CD4-positive, alpha-beta T cell treated with Interferon alpha-2 for 1 hour (primary cell): ENCODE measurements at places on chromosomes 11 and 22.

GRCh38 chr22:48440176-48440575, 1387.5 kb downstream of the BRD1 start:
- no peak for DNase-seq

- DNase-seq, result no peak
These were observed 61.5 kb downstream of the MSANTD4 start for GRCh38 chr11:105960252-105961245.

GRCh38 chr22:47191671-47192650, 429.5 kb downstream of the TBC1D22A start:
- no peak for DNase-seq

GRCh38 chr11:35232891-35233330, 93.9 kb downstream of the CD44 start:
- DNase-seq, result no peak

- DNase-seq, result no peak
These were observed 126.7 kb downstream of the TEAD1 start for GRCh38 chr11:12800871-12801270.

GRCh38 chr11:64027651-64028397, 7.9 kb upstream of the FLRT1 start:
- no peak for DNase-seq

DNA sequence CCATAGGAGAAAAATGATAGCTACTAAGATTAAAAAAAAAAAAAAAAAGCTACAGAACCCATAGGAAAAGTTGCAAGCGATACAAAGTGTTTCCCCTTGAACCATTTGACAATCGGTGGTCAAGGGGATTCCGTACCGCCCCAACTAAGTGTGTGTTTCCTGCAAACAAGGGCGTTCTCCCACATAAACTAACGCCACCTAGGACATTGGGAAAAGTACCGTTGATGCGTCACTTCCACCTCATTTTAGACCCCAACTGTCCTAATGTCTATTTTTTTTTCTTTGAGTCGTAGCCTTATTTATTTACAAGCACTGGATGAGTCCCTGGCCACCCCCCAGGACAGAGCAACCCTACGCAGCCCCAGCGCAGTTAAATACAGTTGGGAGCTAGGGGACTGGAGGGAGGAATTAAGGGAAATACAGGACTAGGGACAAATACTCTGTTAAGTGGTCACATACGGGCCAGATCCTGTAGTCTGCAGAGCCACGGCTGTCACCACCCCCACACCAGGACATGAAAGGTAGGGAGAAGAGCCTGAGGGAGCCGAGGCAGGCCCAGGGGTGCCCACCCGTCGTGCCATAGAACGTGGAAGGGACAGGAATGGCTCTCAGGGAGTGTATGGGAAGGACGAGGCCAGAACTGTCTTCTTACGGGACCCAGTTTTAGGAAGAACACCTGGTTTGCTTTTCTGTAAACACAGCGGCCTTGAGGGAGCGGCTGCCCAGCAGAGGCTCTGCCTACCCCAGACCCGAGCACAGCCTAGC, 19.0 kb downstream of the EIF1AD start:
- DNase-seq, result no peak

- DNase-seq, result no peak
These were observed 105.9 kb upstream of the BDNF start for GRCh38 chr11:27806122-27806521.

DNA sequence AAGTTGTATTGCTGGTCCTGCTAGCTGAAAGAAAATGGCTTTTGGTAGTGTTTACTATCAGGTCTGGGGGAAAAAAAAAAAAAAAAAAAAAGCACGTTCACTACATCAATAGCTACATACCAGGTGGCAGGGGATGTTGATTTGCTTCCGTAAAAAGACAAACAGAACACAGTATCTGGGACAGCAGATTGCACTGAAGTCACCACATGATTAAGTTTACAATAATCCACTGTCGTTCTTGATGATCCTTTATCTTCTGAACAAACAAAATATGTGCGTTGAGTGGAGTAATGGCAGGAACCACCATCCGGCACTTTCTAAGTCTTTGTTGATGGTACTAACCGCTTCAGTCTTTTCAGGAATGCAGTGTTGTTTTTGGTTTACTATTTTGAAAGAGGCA, 48.7 kb downstream of the DDX6 start:
- DNase-seq, result no peak

DNA sequence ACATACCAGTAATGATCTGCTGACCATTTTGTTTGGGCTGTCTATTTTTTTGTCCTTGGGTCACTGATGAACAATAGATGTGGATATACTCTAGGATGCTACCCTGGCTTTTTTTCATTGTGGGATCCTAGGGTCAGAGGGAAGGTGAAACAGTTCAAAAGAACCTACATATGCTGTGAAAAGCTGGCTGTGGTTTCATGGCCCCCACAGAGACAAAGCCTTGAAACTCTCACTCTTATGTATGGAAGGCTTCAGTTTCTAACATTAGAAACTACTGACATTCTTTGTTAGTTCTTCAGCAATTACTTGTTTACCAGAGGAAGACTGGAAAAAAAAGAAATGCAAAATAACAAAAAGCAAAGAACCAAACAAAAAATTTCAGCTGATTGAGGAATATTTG, 250.7 kb downstream of the FAT3 start:
- DNase-seq, result no peak

DNA sequence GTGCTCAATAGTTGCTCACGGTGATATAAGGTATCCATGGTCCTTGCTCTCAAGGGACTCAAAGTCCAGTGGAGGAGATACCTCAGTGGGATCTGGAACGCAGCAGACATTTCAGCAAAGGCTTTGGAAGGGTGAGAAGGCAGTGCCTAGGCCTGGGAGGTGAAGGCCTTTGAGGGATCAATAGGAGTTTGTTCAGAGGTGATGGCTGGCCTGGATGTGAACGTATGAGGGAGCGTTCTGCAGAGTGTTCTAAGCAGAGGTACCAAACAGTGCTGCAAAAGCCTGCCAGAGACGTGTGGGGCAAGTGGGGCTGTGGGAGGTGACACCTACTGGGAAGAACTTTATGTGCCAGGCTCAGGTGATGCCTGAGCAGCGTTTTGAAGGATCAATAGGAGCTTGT, 7.4 kb upstream of the MB start:
- DNase-seq, result no peak

- no peak for DNase-seq
These were observed 88.4 kb downstream of the ENTHD1 start for GRCh38 chr22:39805117-39805516.

- peak; percentile 94 for DNase-seq
These were observed at the start of gene FTH1 for GRCh38 chr11:61967116-61967923. Gene FTH1, minus strand, starts transcription at chr11:61967634. Its CDS starts 209 bp downstream, at chr11:61967425.

- DNase-seq, result no peak
These were observed 825 bp downstream of the ARHGAP20 start for GRCh38 chr11:110711448-110711775.

- no peak for DNase-seq
These were observed 41.9 kb upstream of the CFAP300 start for GRCh38 chr11:102005306-102005705.

GRCh38 chr11:8709002-8709672, 26.5 kb downstream of the RPL27A start:
- no peak for DNase-seq

DNA sequence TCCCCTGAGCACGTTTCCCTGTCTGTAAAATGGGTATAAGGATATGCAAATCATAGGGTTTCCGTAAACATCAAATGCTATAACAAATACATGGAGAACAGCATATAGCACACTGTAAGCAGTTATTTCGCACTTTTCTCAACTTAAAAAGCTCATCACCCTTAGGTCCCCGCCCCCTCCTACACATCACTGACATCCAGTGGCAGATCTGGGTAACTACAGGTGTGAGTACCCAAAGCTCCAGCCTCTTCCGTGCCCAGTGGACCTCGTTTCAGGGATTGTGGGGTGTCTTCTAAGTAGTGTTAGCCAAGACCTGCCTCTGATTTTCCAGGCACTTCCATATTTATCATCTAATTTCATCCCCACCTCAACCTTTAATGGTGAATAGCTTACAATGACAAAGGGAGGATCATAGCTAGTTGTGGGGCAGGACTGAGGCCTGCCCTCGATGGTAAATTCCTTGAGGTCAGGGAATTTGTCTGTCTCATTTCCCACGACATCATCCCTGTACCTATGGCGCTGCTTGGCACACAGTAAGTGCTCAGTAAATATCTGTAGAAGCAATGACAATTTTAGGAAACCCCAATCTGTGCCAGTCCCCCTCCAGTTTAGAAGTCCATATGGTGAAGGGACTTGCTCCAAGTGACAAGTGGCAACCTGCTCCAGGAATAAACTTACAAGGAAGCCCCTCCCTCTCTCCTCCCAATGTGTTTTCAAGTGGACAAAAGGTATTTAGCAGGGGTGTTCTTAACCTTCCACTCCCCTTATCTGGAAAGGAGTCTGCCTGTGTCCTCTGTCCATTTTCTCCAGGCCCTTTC, 340.5 kb downstream of the TENM4 start:
- DNase-seq, result no peak

DNA sequence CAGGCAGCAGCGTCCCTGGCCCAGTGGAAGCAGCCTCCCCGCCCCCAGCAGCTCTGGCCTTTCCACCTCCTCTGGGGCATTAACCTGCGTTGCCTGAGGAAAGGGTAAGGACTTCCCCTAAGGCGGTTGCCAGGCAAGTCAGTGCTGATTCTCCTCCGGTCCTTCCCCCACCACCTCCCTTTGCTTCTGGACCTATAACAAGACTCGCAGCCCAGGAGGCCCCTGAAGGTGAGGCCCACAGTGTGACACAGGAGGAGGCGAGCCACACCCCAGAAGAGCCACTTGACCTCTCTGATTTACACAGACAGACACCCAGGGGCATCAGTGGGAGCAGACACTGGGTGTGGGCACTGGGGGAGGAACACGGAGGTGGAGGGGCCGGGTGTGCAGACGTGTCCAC, 35.4 kb downstream of the ASCL2 start:
- DNase-seq, result no peak

DNA sequence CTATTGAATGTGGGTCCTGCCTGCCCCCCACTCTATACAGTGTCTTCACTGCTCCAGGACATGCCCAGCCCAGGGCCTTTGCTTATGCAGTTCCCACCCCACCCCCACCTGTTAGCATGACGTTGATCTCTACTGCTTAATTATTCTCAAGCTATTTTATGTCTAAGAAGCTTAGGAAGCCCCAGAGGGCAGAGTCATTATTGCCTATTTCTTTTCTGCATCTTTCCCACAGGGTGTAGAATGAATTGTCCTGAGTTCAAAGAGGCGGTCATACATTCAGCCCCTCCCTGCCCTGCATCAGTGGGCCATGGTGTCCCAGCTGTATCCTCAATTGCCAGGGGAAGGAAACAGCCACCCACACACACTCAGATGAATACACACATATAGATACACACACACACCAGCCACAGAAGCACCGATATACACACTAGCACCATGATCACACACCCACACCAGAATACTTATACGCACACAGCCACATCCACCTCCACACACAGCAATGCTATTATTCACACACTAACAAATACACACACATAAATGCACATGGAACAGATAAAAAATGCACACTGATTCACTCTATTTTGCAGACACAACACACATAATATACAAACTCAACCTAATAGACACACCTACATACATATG, 1.5 kb downstream of the PDE2A start:
- no peak for DNase-seq

DNA sequence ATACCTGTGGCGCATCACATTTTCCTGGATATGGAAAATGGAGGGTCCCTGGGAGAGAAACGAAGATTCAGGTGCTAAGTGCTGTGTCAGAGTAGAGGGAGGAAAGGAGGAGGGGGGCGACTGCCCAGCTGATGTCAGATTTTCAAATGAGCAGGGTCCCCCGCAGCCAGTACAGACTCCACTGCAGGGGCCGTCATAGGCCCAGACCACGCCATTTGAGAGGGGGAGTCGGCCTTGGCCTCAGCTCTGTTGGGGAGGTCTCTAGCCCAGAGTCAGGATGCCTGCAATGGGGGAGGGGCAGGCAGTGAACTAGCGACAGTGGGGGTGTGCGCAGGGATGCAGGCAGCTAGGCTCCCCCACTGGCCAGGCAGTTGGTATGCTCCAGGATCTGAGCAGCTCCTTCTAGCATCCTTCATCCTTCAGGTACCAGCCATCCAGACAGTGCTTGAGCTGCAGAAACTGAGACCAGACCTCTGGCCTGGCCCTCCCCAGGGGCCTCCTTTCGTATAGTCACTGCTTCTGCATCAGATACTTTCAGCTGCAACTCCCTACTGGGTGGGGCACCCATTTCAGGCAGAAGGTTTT, at the start of the genes BSCL2 and GNG3:
Gene BSCL2 (minus strand): TSS at position 148 of the 585 bp plus-strand sequence. CDS start 229 bp downstream, outside the sequence.
Gene GNG3 (plus strand): TSS at position 400 of the 585 bp plus-strand sequence. CDS start 620 bp downstream, outside the sequence.
- DNase-seq, result no peak

- DNase-seq, result no peak
These were observed 20.0 kb downstream of the SELENOO start for GRCh38 chr22:50220603-50221409.

DNA sequence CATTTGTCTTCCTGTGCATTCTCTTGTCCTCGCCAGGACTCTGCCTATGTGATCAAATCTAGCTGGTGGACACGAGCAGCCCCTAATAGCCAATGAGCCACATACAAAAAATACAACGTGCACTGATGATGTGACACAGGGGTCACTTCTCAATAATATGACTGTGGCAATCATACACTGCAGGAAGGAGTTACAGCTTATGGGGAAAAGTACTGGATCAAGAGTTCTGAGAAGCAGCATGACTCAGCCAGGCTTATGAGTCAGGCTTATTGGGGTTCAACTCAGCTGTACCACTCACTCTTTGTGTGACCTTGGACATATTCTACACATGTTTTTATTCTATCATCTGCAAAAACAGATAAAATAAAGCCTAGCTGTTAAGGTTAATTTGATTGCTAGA, 889.4 kb upstream of the TENM4 start:
- DNase-seq, result no peak

- DNase-seq, result no peak
These were observed 6.4 kb downstream of the NPTXR start for GRCh38 chr22:38837414-38837928.
